Occipital lobe (tissue), 3 donors: ENCODE measurements at places on chromosomes 2 and 18. TPM values are rescaled to one million over a fixed set of nuclear protein-coding genes. Genes with fewer than 3 reads are reported as not detected.

The FAM161A gene
- total RNA-seq = 30.3 TPM

The POTEJ gene
- total RNA-seq = not detected

The MERTK gene
- 7.2 TPM for total RNA-seq

The GULP1 gene
- total RNA-seq = 117 TPM
